HS-5 (cell line): ENCODE measurements at places on chromosomes 1 and 21.

- no peak for DNase-seq
These were observed 6.4 kb downstream of the PADI1 start for GRCh38 chr1:17211377-17211776.

GRCh38 chr1:73326663-73327062 is 871.3 kb downstream of the LRRIQ3 start:
- no peak for DNase-seq

DNA sequence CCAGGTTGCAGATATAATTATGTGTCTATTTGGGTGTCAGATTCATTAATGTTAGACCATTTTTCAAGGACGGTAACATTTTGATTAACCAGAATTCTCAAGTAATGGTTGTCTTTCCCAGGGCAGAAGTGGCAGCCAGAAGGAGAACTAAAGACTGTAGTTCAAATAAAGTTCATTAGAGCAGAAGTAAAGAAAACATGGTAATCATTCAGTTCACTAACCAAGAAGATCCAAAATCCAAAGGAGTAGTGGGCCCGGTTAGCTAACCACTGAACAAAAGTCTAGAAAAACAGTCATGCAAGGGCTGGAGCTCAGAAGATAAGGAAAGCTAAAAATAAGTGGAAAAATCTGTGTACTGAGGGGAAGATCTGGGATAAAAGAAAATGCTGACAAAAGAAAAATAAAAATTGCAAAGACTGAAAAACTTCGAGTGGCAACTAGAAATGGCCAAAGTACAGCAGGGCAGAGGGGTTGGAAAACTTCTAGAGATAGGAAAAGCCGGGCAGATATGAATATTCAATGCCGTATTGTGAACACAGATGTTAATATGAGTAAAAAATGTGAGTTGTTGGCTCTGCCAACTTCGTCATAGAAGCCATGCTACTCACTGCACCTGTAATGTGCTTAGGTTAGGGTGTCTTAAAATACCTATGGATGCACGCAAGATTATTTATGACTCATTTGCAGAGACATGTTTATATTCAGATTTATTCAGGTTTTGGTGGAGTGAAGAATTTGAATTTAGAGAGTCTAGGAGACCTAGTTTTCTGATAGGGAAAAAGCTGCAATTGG is 925.9 kb downstream of the LTN1 start:
- no peak for DNase-seq

DNA sequence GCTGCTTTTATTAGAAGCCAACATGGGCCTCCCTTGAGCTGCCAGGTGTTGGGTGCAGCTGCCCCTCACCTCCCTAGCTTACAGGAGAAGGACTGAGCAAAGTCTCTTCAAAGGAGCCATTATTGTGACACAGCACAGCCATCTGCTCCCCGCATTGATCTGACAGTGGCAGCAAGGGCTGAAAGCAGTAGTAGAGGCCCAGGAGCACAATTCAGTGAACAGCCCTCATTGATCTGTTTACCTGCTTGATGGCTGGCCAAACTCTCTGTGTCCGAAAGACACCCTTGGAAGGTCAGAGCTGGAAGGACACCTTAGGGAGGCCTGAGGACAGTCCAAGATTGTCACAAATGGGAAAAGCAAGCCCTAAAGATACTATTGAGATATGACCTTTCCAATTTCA is 14.5 kb downstream of the HMGB4 start:
- no peak for DNase-seq

- DNase-seq: no peak
These were observed 729 bp downstream of the APP start for GRCh38 chr21:26169611-26170470.

GRCh38 chr1:198856601-198857000 is 217.8 kb downstream of the PTPRC start:
- no peak for DNase-seq

DNA sequence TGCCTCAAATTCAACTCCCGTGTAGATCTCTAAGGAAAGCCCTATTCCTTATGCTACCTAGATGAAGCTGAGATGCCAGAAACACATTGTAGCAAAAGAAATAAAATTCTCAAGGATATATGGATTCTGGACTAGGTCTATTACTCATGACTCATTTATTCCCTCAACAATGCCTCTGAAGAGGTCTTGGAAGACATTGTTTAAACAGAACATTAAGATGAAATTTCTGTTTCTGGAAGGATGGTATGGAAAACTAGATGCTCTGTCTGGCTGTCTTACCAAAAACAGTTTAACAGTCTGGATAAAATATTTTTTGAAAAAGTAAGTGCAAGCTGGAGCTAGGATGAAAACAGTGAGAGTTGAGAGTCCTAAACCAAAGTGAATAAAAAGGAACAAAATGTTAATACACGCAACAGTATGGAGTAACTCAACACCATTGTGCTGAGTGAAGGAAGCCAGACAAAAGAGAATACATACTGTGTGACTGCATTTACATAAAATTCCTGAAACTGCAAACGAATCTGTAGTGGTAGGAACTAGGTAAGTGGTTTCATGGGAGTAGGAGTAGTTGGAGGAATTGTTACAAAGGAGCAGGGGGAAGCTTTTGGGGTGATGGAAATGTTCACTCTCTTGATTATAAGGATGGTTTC is 59.3 kb upstream of the GNG12 start:
- DNase-seq: no peak

DNA sequence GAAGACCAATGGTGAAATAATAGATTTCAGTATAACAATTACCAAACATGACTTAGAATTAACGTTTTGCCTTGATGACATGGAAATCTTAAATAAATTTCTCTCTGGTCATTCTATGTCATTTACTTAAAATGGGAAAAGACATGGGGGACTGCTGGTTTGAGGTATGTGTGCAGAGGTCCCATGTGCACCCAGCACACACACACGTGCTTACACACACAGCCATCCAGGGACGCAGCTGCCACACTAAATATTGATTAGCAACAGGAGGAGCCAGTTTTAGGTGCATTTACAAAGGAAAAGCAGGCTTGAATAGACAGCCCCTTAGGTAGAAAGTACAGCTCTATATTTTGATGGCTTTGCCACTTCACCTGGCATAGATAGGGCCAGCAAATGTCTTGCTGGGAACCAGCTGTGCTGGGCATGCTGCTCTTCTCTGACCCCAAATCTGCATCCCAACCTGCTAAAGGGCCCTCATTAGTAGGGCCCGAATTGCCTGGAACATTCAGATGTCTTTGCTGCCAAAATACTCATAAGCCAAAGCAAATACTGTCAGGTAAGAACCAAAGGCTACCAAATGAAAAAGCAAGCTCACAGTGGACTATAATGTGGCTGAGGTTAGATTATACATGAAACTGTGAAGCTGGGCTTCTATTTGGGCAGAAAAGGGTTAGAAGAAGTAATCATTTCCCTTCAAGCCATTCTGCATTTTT is 399.9 kb downstream of the HHAT start:
- DNase-seq: no peak

GRCh38 chr1:174769961-174770549 is 229.7 kb upstream of the CACYBP start:
- DNase-seq: peak; percentile 23

- DNase-seq: no peak
These were observed 51.4 kb downstream of the LHX4 start for GRCh38 chr1:180281490-180281889.

DNA sequence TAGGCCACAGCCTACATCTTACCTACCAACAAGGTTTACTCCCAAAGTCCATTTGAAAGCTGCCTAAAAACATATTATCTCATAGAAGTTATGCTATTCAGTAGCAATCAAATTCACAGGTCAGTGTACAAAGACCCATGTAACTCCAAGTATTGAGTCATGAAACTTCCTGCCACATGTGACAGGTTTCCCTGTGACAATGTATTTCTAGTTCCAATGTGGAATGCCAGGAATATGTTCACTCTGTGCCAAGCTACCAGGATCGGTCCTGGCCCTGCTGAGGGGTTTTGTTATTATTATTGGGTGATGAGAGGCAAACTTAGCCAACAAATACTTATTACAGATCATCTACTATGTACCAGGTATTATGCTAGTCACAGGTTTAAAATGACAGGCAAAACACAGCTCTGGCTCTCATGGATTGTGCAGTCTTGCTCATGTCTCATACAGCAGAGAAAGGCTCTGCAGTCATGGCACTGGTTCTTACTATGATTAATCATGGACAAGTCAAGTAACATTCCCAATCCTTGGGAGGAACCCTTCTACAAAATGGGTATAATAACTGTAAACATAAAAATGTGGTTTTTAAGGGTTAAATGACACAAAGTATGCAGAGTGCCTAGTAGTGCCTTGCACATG is 22.5 kb downstream of the DPH5 start:
- DNase-seq: no peak

DNA sequence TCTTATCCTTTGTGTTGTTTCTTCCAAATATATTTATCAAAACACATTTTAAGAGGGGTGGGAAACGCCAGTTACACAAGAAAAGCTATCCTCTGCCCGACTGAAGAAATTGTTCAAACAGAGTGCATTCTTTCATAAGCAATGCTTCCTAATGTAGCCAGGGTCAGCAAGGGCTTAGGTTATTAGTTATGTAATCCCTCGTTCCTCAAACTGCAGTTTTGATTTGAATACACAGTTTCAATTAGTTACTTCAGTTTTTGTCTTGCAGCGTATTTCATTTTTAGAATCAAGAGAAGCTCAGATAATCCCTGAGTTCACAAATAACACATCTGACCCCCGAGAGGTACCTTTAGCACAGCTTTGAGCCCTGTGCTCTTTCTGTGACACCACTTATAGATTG is 141.7 kb upstream of the NRIP1 start:
- DNase-seq: no peak

- no peak for DNase-seq
These were observed 33.6 kb downstream of the ERI3 start for GRCh38 chr1:44321466-44321865.

DNA sequence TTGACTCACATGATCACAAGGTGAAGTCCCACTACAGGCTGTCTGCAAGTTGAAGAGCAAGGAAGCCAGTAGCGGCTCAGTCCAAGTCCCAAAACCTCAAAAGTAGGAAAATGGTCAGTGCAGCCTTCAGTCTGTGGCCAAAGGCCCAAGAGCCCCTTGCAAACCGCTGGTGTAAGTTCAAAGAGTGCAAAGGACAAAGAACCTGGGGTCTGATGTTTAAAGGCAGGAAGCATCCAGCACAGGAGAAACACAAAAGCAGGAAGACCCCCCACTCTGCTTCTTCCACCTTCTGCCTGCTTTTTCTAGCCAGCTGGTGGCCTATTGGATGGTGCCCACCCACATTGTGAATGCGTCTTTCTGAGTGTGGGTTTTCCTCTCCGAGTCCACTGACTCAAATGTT is 2222.6 kb downstream of the MRPL39 start:
- no peak for DNase-seq

DNA sequence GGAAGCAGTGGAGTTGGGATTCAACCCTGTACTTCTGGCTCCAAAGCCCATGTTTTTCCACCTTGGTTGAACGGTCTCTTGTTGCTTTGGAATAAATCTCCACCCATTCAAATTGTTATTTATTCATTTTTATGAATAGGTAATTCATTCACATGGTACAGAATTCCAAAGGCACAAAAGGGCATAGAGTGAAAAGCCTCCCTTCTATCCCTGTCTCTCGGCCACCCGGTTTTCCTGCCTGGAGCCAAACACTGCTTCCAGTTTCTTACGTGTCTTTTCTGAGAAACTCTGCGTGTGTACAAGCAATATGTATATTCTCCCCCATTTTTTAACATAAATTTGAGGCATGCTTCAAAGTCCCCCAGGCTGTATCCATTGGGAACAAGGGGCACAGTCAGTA is 3.9 kb downstream of the EXTL1 start:
- DNase-seq: no peak

GRCh38 chr21:46151261-46151988 is 4.0 kb downstream of the FTCD start:
- DNase-seq: no peak

DNA sequence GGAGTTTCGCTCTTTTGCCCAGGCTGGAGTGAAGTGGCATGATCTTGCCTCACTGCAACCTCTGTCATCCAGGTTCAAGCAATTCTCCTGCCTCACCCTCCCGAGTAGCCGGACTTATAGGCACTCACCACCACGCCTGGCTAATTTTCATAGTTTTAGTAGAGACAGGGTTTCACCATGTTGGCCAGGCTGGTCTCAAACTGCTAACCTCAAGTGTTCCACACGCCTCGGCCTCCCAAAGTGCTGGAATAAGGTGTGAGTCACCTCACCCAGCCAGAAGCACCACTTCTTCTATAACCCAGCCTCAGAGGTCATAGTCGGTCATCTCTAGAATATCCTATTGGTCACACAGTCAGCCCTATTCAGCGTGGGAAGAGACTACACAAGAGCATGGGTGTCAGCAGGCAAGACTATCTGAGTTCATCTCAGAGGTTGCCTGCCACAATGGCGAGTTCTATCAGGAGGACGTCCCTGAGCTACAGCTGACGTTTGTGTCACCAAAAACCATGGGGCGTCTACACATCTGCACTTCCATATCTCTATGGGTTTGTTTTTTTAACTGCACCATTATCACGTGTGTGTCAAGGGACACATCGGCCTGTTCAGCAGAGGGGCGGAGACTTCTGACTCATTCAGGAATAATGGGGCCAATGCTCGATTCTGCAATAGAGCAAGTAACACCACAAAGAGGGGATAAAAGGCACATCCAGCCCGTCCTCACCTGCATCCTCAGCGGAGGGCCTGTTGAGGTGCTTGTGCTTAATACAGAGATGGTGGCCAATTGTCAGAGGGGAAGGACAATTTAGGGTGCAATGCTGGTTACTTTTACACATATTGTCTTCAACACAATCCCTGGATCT is 256.3 kb upstream of the IRF2BP2 start:
- DNase-seq: peak; percentile 47

DNA sequence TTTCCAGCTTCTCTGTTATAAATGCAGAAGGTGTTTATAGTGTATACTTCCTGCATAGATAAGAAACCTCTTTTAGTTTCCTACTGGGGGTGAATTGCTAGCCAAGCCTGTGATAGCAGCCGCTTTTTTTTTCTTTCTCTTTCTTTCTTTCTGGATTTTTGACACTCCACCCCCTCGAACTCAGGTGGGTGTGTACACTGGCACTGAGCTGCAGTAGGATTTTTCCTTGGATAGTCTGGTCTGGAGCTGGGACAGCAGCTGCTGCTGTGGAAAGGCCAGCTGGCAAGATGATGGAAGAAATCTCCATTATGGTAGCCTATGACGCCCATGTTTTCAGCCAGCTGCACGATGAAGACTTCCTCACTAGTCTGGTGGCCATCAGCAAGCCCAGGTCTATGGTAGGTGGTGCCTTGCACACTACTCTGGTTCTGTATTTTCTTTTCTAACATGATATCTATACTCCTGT is 122.5 kb upstream of the CACYBP start:
- DNase-seq: no peak

DNA sequence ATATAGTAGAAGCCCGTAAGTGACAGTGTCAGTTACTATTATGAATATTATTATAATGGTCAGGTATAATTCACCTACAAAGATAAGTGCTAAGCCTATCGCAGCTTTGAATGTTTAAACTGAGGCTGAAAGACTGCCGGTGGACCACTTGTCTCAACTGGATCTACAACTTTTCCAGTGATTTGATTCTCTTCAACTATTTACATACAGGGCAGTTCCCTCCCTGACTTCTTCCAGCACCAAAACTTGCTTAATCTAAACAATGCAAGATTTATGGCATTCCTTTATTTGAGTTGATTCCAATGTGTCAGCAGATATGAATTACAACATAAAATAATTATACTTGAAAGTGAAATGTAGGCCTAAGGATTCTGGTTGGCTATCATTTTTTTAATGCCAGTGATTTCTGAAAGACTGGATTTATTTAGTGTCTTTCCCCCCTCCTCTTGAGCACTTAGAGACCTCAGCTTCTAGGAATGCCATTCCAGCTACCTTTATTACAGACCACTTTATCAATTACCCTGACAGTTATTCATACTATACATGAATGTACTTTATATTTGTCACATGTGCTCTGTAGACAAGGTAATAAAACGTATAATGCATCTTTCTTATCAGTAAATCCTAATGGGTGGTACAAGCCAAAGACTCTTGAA is 153.3 kb upstream of the C8B start:
- DNase-seq: no peak
